Bone marrow (tissue), 2 donors: ENCODE measurements at places on chromosomes 11 and 22.

DNA sequence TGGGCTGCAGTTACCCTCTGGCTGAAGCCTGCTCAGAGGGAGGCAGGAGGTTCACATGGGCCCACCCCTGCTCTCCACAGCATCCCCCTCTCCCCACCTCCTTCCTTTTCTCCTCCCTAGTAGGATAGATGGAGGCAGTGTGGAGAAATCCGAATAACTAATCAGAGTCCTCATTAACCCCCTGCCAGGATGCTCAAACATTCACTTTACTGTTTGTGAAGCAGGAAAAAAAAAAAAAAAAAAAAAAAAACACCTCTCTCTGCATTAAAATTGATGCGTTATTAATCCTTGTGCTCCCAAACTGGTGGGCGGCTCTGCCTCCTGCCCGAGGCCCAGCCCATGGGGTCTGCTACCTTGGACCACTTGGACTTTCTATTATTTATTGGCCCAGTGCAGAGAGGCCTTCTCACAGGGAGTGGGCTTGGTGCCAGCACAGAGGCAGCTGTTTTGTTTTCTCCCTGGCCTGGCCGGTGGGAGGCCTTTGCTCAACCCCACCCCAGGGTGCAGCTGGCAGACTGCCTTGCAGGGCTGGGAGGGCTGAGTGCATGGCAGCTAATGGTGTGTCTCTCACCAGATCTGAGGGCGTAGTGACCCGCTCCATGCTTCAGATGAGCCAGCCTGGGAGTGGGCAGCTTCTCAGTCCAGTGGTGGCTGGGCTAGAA, 150.7 kb downstream of the PKNOX2 start:
- no peak for DNase-seq

DNA sequence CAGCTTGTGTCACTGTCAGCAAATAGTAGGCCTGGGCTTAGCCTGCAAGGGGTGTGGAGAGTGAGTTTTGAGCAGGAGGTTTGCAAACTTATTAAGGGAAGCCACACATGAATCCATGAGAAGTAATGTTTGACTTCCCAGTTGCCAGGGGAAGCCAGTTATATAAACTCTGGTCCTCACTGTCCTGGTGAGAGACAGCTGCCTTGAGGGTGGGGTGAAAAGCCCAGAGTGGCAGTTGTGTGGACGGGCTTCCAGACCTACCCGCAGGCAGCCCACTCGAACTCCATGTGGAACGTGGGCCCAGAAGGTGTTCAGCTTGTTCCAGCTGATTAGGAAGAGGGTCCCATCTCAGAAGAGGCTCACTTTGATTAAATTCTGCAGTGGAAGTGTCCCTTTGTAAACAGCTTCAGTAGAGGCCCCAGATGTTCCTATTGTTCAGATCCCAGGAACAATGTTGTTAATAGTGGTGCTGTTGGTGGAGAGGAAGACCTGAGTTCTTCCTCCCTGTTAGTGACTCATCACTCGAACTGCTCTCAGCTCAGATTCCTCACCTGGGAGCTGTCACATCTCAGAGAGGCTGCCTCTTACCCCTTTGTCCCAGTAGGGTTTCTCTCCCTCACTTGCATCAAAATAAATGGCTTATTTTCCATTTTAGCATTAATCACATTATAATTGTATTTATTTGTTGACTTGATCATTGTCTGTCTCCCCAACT, 63.4 kb downstream of the GRAMD1B start:
- DNase-seq = no peak

- DNase-seq = no peak
Measured at GRCh38 chr11:1702506-1702905, 5.5 kb downstream of the KRTAP5-6 start.

GRCh38 chr11:130223291-130223971, 63.8 kb downstream of the ST14 start:
- DNase-seq = no peak

- DNase-seq = no peak
Measured at GRCh38 chr22:27616033-27616432, 185.5 kb downstream of the MN1 start.

GRCh38 chr11:110991661-110992355, 253.7 kb upstream of the POU2AF2 start:
- no peak for DNase-seq

DNA sequence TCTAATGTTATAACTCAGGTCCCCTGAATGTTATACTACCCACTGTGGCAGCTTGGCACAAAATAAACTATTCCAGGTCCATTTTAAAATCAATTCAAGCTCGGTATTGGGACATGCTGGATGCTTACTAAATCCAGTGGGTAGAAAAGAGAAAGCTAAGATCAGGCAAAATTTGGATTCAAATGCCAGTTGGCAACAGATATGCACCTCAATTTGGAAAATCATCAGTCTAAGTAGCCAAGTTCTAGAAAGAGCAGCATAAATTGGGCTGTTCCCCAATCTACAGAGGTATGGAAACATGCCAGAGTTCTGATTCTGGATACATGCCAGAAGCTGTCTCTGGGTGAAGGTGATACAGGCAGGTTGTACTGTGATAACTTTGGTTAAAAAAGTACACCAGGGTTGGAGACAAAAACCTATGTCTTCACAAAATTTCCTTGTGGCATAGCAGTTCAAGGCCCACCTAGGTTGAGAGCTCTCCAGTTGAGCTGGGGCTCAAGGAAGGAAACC, 427.8 kb downstream of the LRRC4C start:
- no peak for DNase-seq

DNA sequence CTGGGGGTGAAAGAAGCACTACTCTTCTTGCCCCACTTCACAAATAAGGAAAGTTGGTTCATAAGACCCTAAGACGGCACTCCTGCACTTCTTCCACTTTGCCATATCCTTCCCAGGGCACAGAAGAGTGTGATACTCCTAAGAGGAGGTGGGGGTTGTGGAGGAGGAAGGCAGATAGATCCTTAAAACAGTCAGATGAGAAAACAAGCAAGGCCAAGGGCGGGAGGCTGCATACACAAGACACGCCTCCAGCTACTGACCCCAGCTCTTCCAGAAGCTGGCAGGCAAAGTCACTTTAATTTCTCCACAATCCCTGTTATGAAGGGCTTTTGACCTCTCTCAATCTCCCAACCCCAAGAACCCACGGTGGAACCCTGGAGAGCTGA, 1.6 kb upstream of the CHRM4 start:
- no peak for DNase-seq

GRCh38 chr11:10236840-10237239, 57.2 kb downstream of the SBF2 start:
- no peak for DNase-seq

- no peak for DNase-seq
Measured at GRCh38 chr11:89498845-89499448, 7.8 kb upstream of the NOX4 start.

DNA sequence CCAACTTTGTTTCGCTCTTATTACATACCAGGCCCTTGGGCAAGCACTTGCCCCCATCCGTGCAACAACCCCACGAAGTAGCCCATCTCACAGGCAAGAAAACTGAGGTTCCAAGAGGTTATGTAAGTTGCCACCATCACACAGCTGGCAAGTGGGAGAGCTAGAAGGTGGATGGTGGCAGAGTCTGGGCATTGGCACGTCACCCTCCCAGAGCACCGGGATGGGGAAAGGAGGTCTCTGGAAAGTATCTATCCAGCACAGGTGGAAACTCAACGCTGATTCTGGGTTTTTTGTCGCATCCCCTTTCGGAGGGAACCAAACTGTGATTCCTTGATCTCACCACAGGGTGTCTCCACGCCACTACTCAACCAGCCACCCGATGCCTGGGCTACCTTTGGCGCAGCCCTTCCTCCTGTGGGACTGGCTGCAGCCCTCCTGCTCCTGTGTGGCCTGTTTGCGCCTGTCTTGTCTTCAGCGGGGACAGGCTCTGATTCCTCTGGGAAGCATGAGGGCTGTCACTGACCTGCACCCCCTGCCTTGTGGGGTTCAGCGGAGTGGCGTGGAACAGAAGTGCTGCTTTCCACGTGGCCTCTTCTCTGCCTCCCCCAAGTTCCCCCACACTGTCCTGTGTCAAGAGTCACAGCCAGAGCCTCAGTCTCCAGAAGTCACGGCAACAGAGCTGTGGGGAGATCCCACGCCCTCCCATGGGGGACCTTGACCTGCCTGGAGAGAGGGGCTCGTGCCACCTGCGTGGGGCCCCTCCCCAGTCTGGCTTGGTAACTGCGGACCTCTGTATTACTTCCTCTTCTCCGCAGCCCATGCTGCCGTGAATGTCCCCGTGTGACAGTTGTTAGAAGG, 34.4 kb upstream of the TRIM29 start:
- DNase-seq = peak; percentile 62

DNA sequence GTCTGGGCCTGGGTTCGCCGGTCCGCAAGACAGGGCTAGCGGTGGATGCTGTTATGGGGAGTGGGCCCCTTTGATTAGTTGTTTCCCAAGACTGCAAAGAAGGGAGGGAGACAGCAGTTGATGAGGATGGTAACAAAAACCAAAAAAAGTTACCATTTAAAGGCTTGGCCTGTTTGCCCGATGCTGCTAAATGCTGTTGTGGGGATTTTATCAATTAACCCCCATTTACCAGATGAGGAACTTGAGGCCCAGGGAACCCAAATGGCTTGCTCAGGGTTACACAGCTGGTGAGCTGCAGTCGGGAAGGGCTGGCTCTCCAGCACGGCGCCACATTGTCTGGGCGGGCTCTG, 3.4 kb downstream of the TRPT1 start:
- DNase-seq = no peak

DNA sequence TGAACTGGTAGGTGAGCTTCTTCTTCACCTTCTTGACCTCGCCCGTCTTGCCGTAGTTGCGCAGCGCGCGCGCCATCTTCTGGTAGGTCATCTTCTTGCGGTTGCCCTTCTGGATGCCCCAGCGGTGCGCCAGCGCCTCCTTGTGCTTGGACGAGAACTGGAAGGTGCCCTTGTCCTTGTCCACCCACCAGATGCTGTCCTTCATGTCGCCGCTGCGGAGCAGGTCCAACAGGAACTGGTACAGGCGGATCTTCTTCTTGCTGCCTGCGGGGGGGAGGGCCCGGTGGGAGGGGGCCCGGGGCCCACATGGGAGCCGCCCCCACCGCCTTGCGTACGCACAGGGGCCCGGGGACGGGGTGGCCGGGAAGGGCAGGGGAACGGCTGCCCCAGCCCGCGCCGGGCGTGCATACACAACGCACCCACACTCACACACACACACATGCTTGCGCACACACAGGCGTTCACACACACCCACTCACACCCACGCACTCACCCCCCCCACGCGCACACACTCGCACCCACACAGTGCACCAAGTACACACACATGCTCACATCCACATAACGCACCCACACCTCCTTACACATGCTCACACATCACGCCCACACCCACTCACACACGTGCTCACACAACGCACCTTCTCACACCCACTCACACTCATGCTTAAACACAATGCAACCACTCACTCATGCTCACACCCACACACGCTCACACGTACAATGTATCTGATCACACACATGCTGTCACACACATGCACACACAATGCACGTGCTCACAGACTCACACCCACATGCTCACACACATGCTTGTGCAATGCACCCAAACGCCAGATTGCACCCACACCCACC, 3.0 kb upstream of the MYBPC3 start:
- DNase-seq = no peak

GRCh38 chr11:131696690-131697089, 326.3 kb downstream of the NTM start:
- DNase-seq = no peak

GRCh38 chr11:119935349-119935925, 202.5 kb downstream of the TRIM29 start:
- DNase-seq = no peak
